Dermis microvascular lymphatic vessel endothelial cell (primary cell): ENCODE measurements at places on chromosomes 7 and 10. TPM values are rescaled to one million over a fixed set of nuclear protein-coding genes. Genes with fewer than 3 reads are reported as not detected.
A peak's percentile ranks its signal among the peaks of the same experiment; 100 is the strongest.

DNA sequence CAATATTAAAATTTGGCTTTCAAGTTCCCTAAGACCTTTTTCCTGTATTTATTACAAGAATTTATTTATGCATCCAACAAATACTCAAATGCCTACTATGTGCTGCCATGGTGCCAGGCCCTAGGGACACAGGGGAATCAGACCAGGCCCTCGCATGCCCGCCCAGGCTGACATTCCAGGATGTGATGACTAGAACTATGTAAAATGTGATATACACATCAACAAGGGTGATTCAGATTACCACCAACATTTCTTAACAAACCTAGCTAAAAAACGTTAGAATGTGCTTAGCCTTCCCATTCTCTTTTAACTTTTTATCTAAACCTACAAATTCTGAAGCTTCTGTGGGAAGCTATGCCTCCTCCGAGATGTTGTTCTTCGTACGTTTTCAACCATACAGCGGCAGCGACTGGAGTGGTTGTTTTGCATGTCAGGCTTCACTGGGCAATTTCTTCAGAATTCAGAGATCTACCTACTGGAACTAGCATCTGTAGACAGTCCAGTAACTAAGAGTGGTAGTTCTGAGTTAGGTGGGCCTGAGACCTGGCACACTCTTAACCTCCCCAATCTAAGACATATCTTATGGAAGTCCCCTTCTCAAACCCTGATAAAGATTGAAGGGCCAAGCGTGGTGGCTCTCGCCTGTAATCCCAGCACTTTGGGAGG is 22.1 kb downstream of the GNA12 start:
- peak; percentile 77 for DNase-seq

GRCh38 chr7:74579800-74580685 is 77.5 kb upstream of the GTF2I start:
- DNase-seq, result no peak

- no peak for DNase-seq
Observed at GRCh38 chr7:37211097-37211880, 237.4 kb downstream of the ELMO1 start.

APBB1IP gene
- not detected in 2 replicates for total RNA-seq

DNA sequence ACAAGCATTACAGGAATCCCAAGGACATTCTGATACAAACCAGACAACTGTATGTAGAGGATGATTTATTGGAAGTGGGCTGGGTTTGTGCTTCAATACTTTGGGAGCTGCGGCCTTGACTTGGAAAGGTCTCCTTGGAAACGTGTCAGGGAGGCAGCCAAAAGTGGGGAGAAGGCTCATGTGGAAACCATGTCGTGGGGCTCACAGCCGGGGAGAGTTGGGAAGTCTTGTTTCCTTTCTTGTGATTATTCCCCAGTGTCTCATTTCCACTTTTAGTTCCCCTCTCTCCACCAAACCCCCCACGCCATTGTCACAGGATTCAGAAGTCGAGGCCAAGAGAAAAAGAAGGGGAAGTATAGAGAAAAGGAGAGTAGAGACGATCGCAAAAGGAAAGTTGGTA is 53.9 kb upstream of the SFMBT2 start:
- no peak for DNase-seq

CYP26C1 gene
- 0.77 and 1.5 TPM in 2 replicates for total RNA-seq

DNA sequence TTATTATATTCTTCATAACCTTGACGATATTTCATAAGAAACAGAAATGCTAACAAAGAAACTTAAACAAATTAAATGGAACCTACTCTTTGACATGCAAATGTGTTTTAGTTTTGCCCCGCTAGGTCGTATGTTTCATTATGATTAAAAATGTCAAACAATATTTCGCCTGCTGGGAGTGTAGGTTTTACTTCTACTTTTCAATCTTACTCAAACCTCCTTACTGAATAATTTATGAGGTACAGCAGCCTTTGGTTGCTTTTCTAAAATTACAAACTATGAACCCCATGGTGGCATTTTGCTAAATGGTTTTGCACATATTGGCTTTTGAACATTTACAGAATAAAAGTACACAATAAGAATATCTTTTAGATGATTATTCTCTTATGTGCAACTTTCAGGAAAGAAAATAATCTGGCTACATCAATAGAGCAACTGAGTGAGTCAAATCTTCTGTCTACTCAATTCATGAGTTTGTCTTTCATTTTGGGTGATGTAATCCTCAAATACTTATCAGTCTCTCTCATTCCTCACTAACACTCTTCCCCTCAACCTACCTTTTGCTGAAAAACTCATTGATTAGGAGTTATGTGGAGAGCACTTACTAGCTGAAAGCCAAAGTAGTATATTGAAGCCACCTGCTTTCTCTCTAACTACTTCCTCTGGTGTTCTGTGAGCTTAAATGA is 1226.4 kb downstream of the XPNPEP1 start:
- no peak for DNase-seq

CYP3A4 gene
- not detected in 2 replicates for total RNA-seq

WNT8B gene
- total RNA-seq, result under 0.01 TPM in 1 of 2 replicates, not detected in the other

SFRP4 gene
- total RNA-seq, result not detected in 2 replicates

DNA sequence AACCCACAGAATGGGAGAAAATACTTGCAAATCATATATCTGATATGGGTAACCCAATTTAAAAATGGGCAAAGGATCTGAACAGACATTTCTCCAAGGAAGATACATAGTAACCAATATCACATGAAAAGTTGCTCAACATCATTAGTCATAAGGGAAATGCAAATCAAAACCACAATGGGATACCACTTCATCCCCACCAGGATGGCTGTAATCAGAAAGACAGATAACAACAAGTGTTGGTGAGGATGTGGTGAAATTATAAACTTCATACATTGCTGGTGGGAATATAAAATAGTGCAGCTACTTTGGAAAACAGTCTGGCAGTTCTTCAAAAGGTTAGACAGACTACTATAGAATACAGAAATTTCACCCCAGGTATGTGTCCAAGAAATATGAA is 19.3 kb downstream of the AOC1 start:
- no peak for DNase-seq

ATRNL1 gene
- 0.77 and 1.6 TPM in 2 replicates for total RNA-seq

- no peak for DNase-seq
Observed at GRCh38 chr7:39085590-39086049, 107.9 kb downstream of the POU6F2 start.

MEPCE gene
- total RNA-seq, result 32.2 and 49.6 TPM in 2 replicates

GRCh38 chr10:131943021-131943814 is 38.5 kb downstream of the BNIP3 start:
- peak; percentile 37 for DNase-seq

- DNase-seq, result peak; percentile 12
Observed at GRCh38 chr10:118832241-118832651, 77.5 kb upstream of the CACUL1 start.

TWIST1 gene
- total RNA-seq, result not detected in 2 replicates

DNA sequence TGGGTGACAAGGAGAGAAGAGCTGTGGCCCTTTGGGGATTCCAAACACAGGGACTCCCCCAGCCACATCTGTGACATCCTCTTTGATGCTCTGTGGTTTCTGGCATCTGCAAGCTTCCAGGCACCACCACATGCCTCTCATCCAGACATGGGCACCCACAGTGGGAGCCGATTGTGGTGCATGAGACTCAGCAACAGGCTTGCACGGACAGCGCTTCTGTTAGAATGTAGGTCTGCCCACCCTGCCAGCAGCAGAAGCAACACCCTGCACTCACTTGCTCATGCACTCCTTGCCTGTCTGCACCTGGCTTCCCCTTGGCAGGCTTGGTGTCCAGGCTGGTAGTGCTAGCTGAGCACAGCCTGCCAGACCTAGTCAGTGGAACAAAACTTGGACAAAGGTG is 735.0 kb upstream of the ZWINT start:
- no peak for DNase-seq

TRPV5 gene
- total RNA-seq, result not detected in 2 replicates

DNA sequence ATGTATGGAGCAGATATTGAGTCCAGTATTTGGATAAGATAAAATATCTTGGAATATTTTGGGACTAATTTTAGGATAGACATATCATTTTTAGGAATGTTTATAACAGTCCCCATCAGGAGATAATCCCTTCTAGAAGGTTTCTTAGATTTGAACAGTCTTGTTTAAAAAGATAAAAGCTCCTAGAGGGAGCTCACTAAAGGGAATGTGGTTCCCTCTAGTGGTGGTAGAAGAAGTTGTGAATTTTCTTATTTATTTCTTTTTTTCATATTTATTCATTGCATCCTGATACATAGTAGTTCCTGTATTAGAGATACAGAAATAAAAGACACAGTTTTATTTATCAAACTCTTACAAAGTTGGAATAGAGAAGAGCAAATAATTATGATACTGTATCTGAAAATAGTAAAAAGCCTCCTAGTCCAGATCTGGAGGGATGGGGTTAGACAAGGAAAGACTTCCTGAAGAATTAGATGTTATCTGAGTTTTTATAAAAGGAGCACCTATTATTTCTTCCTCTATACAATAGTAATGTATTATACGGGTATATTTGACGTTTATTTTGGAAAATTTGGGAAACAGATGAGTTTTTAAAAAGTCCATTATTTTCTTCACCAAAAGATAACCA is 24.5 kb upstream of the KLF14 start:
- DNase-seq, result peak; percentile 36

- DNase-seq, result no peak
Observed at GRCh38 chr10:98307916-98308541, 40.0 kb upstream of the LOXL4 start.

- no peak for DNase-seq
Observed at GRCh38 chr10:35497909-35498308, 107.2 kb upstream of the GJD4 start.

DNA sequence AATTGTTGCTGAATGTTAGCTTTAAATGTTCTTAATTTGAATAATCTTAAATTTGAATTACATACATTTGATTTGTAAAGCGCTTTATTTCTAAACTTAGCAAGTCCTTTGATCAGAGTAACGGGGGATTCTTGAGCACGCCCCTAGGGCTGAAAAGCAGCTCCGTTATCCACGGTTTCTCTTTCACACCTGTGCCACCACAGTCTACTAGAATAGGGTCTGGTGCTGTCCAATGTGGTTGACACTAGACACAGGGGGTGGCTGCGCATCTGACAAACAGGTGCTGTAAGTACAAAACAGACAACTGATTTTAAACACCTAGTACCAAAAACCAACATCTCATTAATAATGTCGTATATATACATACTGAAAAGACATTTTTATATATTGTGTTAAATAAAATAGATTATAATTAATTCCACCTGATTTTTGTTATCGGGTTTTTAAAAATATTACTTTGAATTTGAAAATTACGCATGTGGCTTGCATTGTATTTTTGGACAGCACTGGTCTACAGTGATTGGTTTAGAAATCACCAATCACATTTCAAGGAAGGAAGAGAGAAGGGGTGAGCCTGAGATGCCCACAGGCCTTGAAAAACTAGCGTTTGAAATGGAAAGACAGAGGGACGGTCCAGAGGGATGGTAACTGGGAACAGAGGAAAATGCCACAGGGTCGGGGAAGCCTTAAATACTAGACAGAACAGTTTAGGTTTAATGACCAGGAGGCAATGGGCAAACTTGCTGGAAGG is 7.3 kb downstream of the SEPHS1 start:
- DNase-seq, result no peak

STYXL1 gene
- total RNA-seq, result 20.4 and 24.4 TPM in 2 replicates

DNA sequence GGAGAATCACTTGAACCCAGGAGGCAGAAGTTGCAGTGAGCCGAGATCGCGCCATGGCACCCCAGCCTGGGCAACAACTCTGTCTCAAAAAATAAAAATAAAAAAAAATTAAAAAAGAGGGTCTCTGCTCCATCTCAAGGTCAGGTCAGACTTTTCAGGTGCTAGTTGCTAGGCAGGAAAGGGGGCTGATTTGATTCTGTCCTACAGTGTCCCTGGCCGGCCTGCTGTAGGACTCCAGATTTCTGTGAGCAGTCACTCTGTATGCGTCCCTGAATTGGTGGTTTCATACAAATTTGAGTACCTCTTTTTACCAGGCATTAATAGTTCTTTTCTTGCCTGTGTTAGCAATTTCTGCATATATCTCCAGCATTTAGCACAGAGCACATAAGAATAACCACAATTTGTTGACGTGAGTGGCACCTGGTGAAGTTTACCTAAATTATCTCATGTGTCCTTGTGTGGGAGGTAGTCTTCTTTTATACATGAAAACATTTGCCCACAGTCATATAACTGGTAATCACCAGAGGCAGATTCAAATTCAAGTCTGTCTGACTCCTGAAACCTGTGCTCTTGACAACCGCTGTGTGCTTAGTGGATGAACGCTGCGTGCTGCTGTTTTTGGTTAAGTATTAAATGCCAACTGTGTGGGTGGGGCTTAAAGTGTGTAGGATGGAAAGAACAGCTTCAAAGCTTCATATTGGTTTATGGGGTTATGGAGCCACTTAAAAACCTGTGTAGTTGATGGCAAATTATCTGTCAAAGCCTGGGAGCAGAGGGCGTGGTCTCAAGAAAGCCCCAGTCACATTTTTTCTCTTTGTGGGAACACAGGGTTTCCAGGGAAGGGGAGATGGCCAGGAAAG is 3.2 kb upstream of the ZNF775 start:
- DNase-seq, result no peak

SFXN2 gene
- 6.8 and 6.9 TPM in 2 replicates for total RNA-seq

GALNT17 gene
- total RNA-seq, result not detected in 2 replicates

- no peak for DNase-seq
Observed at GRCh38 chr10:118955531-118955930, 74.0 kb upstream of the NANOS1 start.

GRCh38 chr10:36574207-36574606 is 551.2 kb upstream of the ANKRD30A start:
- no peak for DNase-seq

PBLD gene
- total RNA-seq, result 3.5 and 4.8 TPM in 2 replicates
